ENCODE measurements at places on chromosomes 16 and 17. TPM values are rescaled to one million over a fixed set of nuclear protein-coding genes. Genes with fewer than 3 reads are reported as not detected.

GRCh38 chr17:28726627-28727491, 826 bp upstream of the TLCD1 start:
- H3K4me3 ChIP-seq: peak overlapping the region; percentile 69
- peak; percentile 92 for DNase-seq

- H3K36me3 ChIP-seq: no peaks in the 10 kb centered on the region
- H3K4me1 ChIP-seq: no peaks in the 10 kb centered on the region
- H3K27me3 ChIP-seq: peaks cover 15% of the 10 kb centered on the region
- no peak overlapping the region for H3K4me3 ChIP-seq
These were observed 3.5 kb upstream of the RAB37 start for GRCh38 chr17:74733365-74734122.

The COTL1 gene
- total RNA-seq: 64.5 TPM

- peaks cover 20% of the 10 kb centered on the region for H3K4me1 ChIP-seq
- DNase-seq: no peak
- no peaks in the 10 kb centered on the region for H3K27me3 ChIP-seq
These were observed 53.6 kb downstream of the N4BP1 start for GRCh38 chr16:48556243-48556912.

DNA sequence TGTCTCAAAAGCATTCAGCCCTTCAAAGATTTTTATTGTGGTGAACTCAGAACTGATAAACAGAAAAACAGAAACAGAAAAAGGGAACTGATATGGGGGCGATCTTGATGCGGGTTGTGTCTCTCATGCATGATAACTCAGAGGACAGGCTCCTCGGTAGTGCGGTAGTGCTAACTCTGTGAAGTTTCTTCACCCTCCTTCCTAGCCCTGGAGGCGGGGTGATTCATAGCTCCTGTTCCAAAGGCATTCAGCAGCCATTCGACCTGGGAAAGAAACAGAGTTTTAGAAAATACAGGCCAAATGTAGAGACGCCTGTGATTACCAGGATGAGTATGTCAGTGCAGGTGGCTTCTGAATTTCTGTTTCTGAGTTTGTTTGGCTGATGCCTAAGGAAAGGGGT, 5.5 kb upstream of the MAF start:
- H3K36me3 ChIP-seq: no peaks in the 10 kb centered on the region
- no peaks in the 10 kb centered on the region for H3K27me3 ChIP-seq
- H3K27ac ChIP-seq: no peak overlapping the region
- DNase-seq: no peak
- H3K4me1 ChIP-seq: peaks cover 9% of the 10 kb centered on the region

The SP6 gene
- total RNA-seq: not detected

The CTRB2 gene
- not detected for total RNA-seq

GRCh38 chr16:69566240-69566980, 644 bp downstream of the NFAT5 start:
- peak; percentile 71 for DNase-seq
- H3K4me1 ChIP-seq: peaks cover 3% of the 10 kb centered on the region
- H3K27ac ChIP-seq: peak overlapping the region; percentile 92
- H3K4me3 ChIP-seq: peak overlapping the region; percentile 93
- no peaks in the 10 kb centered on the region for H3K27me3 ChIP-seq

DNA sequence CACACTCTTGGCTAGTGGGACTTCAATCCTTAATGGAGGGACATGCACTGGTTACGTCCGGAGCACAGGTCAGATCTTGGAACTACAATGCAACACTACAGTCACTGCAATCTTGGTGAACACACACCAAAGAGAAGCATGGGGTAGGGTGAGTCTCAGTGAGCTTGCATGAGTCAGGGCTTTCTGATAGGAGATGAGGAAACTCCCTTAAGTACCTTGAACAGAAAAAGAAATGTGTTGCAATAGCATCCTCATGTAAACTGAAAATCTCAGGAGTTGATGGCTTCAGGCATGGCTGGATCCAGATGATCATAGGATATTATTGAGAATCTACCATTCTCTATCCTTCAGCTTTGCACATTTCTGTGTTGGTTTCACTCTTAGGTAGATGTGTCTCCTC, 54.1 kb downstream of the CES1 start:
- H3K36me3 ChIP-seq: no peaks in the 10 kb centered on the region
- no peaks in the 10 kb centered on the region for H3K4me1 ChIP-seq
- DNase-seq: no peak
- no peak overlapping the region for H3K27ac ChIP-seq

- no peaks in the 10 kb centered on the region for H3K36me3 ChIP-seq
- H3K27ac ChIP-seq: no peak overlapping the region
These were observed 1.0 kb downstream of the MSI2 start for GRCh38 chr17:57257195-57257894.

The MYH11 gene
- 28.8 TPM for total RNA-seq

- H3K27me3 ChIP-seq: no peaks in the 10 kb centered on the region
- no peaks in the 10 kb centered on the region for H3K4me1 ChIP-seq
- H3K36me3 ChIP-seq: no peaks in the 10 kb centered on the region
- DNase-seq: no peak
- no peak overlapping the region for H3K4me3 ChIP-seq
These were observed 276.0 kb upstream of the ZFHX3 start for GRCh38 chr16:73323880-73324279.

DNA sequence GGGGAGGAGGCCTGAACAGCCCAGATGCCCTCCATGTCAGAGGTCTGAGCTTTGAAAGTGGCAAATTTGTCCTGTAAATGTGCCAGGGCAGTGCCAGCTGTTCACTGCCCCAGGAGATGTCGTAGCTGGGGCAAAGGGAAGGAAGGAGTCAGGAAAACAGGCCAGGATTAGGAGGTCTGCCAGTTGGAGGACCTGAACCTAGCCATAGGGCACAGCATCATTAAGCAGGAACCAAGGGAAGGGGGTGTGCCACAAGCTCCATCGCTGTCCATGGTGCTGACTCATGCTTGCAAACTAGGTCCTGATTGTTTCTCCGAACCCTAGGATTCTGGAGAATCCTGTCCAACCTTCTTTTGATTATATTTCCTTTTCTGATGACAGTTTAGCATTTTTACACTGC, 124.2 kb downstream of the TMEM132E start:
- DNase-seq: peak; percentile 25
- H3K4me3 ChIP-seq: no peak overlapping the region
- H3K27me3 ChIP-seq: no peaks in the 10 kb centered on the region
- H3K36me3 ChIP-seq: no peaks in the 10 kb centered on the region

The PSMC3IP gene
- total RNA-seq: 2.3 TPM

DNA sequence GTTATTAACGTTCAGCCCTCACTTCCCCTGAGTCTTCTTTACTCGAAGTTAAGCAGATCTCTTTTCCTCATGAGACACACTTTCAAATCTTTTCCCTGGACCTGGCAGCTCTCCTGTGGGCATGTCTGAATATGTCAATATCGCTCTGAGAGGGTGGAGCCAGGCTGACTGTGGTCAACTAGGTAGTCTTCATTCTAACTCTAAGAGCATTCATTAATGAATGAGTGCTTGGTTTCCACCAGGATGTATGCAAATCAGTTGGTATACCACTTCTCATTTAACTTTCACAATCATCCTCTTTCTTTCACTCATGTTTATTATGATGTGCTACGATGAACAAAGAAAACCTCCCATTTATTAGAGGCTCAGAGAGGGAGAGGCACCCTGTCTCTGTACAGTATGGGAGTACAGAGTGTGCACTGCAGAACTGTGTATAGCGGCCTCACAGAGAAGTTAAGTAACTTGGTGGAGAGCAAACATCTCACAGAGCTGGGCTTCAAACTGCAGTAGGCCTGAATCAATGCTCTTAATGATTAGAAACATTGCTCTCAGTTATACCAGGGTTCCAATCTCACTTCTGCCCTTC, 39.9 kb downstream of the OTOA start:
- H3K36me3 ChIP-seq: no peaks in the 10 kb centered on the region
- H3K27ac ChIP-seq: no peak overlapping the region
- DNase-seq: no peak
- H3K4me1 ChIP-seq: no peaks in the 10 kb centered on the region
- no peak overlapping the region for H3K4me3 ChIP-seq
